ENCODE measurements at places on chromosomes 1 and 21.
A peak's percentile ranks its signal among the peaks of the same experiment; 100 is the strongest.

- peak; percentile 22 for DNase-seq
Measured at GRCh38 chr1:15833069-15833679, 14.3 kb upstream of the SPEN start.

- no peak for DNase-seq
Measured at GRCh38 chr1:206591226-206591625, 21.0 kb downstream of the EIF2D start.

GRCh38 chr1:210262167-210262896 lies 29.7 kb downstream of the SERTAD4 start:
- no peak for DNase-seq

DNA sequence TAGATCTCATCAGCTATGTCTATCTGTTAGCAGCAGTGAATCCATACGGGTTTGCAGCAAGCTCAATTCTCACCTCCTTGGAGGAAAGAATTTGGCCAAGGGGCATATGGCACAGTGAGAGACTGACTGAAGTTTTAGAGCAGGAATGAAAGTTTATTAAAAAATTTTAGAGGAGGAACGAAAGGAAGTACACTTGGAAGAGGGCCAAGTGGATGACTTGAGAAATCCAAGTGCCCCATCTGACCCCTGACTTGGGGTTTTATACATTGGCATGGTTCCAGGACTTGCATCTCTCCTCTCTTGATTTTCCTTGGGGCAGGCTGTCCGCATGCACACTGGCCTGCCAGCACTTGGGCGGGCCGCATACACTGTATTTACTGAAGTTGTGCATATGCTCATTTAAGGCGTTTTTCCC lies 9.2 kb upstream of the OSBPL9 start:
- no peak for DNase-seq

GRCh38 chr1:118461154-118461553 lies 276.1 kb upstream of the SPAG17 start:
- no peak for DNase-seq

DNA sequence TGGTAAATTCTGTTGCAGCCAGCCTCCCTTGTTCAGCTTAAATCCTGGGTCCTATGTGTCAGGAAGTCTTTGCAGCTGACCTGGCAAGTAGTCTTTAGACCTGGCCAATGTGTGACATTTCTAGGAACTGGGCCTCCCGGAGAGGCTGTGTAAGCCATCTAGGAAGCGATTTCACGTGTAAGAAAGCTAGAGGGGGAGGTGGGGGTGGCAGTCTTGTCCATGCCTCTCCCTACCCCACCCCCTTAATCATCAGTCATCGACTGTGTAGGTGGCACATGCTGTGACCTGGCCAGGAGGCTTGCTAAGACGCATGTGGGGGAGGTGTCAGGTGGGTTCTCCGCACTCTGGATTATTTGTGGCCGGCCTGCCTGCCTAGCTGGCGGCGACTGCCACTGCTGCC lies 8.4 kb downstream of the C1orf226 start:
- no peak for DNase-seq

- DNase-seq: no peak
Measured at GRCh38 chr1:115900856-115901255, 59.9 kb upstream of the NHLH2 start.

DNA sequence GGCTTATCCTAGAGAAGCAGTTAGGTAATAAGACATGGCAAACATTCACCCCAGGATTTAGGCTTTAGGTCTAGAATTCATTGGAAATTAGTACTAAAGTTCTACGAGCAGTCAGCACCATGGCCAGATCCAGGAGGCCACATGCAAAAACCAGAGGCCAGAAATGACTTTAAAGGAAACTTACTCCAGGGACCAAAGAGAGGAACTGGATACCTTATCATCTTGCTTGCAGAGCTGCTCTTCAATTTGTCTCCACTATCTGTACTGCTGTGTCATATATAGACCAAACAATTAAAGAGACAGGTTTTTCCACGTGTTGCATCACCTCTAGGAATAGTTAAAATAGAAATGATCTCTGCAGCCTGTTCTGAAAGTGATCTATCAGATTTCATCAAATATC lies 127.8 kb downstream of the LMX1A start:
- DNase-seq: no peak

DNA sequence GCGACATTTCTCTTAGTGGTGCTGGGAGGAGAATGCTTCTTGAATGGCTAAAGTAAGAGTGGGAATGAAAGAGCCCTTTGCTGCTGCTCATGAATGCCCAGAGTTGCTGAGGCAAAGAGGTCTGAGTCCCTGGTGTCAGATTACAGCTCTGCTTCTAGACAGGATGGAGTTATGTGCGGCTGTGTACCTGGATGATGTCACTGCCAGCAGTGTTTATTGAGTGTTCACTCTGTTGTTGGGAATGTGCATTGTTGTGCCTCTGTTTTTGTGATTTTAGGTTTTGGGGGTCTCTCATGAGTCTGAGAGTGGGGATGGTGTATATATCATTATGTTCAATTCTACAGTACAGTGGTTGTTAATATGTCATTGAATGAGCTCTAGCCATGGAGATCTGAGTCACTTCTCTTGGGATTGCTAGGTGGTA lies 2.7 kb downstream of the CDC14A start:
- DNase-seq: no peak

GRCh38 chr1:165698761-165699052 lies 345 bp upstream of the ALDH9A1 start:
- no peak for DNase-seq

DNA sequence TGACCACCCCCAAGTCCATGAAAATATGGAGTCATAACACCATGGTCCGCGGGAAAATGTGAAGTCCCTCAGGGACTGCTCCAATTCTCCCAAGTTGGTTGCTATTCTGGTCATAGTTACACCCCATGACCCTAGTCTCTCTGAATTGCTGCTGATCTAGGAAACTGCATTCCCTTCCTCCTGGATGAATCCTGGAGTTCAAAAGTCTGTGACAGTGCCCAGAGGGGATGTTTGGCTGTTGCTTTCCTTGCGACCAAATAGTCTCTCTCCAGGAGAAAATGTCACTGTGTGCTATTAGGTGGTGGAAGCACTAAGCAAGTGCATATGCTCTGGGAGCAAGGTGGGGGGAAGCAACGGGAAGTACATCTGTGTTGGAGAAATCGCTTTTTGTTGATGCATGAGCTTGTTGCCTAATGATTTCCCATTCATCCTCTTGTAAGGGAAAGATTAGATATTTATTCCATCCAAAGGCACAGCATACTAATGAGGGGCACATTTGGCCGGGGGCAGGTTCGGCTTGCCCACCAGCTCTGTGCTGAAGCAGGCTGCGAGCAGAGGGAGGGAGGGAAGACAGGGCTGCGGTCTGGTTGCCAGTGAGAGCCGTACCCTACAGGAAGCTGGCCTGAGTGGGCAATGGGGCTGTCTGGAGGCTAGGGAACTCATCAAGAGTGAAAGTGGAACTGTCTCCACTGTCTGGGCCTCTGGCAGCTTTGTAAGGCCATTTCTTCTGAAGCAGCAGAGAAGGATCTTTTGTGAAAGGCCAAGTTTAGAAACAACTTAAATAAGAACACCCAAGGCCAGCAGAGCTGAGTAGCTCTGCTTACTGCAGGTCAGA lies 27.2 kb downstream of the SYT6 start:
- DNase-seq: peak; percentile 12

GRCh38 chr1:48530727-48531351 lies 58.8 kb upstream of the SPATA6 start:
- DNase-seq: peak; percentile 67

GRCh38 chr1:95133687-95134086 lies 16.5 kb downstream of the TLCD4 start:
- no peak for DNase-seq

Data from mucosa of gallbladder (tissue), 1 donor.